Retinal pigment epithelial cell (primary cell): ENCODE measurements at places on chromosomes 7 and 10.

DNA sequence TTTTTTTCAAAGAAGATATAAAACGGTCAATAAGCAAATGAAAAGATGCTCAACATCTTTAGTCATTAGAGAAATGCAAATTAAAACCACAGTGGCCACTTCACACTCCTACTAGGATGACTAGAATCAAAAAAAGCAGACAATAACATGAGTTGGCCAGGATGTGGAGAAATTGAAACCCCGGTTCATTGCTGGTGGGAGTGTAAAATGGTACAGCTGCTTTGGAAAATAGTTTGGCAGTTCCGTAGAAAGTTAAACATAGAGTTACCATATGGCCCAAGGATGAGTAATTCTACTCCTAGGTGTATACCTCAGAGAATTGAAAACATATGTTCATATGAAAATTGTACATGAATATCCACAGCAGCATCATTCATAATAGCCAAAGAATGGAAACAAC is 573.3 kb downstream of the GALNT17 start:
- DNase-seq = no peak

GRCh38 chr7:157032128-157032527 is 21.7 kb upstream of the MNX1 start:
- DNase-seq = no peak

- no peak for DNase-seq
Measured at GRCh38 chr10:24791084-24791726, 67.5 kb upstream of the ARHGAP21 start.

GRCh38 chr10:1153805-1154351 is 97.7 kb downstream of the WDR37 start:
- no peak for DNase-seq

GRCh38 chr7:133947458-133948254 is 179.5 kb upstream of the LRGUK start:
- no peak for DNase-seq

DNA sequence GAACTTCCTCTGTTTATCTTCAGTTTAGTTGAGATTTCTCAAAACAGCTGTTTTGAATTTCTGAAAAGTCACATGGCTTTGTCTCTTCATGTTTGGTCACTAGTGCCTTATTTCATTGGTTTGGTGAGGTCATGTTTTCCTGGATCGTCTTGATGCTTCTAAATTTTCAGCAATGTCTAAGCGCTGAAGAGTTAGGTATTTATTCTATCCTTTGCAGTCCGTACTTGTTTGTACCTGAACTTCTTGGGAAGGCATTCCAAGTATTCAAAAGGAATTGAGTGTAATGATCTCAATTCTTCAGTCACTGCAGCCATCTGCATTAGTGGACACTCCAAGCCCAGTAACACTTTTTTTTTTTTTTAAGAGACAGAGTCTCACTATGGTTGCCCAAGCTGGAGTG is 67.7 kb downstream of the HERC4 start:
- DNase-seq = no peak

- DNase-seq = no peak
Measured at GRCh38 chr10:77973276-77973675, 46.7 kb upstream of the DLG5 start.

DNA sequence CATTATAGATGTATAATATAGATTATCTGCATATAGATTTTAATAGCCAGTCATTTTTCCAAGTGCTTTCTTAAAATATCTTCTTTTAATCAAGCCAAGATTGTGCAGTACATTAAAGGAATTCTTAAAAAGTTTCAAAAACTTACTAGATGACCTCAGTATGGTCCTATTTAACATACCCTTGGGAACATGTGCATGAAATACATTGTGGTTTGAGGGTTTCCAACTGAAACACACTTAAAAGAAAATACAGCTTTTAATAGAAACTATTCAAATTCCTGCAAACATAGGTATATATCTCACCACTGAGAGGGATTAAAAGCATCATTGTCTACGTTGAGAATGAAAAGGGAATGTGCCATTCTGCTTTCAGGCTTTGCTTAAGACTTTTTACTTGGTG is 364.9 kb downstream of the SUGCT start:
- DNase-seq = no peak

- DNase-seq = no peak
Measured at GRCh38 chr7:113202284-113202683, 83.9 kb upstream of the SMIM30 start.

DNA sequence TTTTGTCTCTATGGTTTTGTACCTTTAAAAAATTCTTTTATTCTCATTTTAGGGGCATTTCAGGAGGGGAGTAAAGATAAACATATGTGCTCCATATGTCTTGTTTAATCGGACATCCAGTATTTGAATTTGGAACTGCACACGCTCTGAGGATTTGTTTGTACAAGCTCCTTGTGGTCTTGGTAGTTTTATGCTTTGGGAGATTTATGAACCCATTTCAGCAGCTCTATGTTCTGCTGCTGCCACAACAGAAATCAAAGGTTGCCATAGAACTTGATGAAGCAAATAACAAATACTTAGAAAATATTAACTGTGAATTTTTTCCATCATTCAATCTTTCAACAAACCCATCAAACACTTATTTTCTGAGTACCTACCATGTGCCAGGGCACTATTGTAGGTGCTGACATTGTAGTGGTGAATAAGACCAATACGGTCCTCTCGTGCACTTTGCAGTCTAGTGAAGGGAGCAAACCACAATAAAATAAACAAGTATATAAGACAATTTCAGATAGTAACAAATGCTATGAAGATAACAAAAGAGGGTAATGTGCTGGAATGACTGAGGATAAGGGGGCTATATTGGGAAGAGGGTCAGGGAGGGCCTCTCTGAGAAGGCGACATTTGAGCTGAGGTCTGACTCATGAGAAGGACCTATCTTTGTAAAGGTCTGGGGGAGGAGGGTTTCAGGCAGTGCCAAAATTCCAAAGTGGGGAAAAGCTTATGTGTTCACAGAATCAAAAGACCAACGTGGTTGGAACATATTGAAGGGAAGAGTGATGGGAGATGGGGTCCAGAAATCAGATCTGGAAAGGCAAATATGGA is 30.4 kb downstream of the MYPN start:
- DNase-seq = no peak

DNA sequence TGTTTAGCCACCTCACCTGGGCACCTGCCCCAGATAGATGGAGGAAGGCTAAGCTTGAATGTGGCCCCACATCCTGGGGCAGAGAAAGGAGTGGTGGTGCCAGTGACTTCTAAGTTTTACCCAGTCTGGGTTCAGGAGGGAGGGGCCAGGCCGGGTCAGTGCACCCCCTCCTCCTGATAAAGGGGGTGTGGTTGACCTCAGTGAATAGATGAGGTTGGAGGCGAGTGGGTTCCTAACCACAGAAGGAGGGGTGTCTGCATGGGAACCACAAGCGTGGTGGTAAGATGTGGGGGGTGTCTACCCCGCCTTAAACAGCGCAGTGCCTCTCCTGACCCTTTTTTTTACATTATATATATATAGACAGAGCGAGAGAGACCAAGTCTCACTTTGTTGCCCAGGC is 105.3 kb upstream of the KCTD7 start:
- no peak for DNase-seq

GRCh38 chr7:110065121-110065520 is 1025.8 kb upstream of the LRRN3 start:
- DNase-seq = no peak

DNA sequence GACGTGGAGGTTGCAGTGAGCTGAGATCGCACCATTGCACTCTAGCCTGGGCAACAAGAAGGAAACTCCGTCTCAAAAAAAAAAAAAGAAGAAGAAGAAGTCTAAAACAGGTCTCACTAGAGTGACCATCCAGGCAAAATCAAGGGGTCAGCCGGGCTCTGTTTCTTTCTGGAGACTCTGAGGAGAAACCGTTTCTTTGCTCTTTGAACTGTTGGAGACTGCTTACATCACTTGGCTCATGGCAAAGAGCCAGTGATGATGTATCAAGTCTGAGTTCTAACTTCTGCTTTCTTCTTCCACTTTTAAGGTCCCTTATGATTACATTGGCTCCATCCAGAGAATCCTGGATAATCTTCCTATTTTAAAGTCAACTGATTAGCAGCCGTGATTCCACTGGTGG is 306.8 kb downstream of the WDR11 start:
- DNase-seq = no peak

GRCh38 chr7:70505468-70505867 is 626.5 kb upstream of the GALNT17 start:
- no peak for DNase-seq

- DNase-seq = no peak
Measured at GRCh38 chr10:15714847-15715246, 4.9 kb downstream of the ITGA8 start.

DNA sequence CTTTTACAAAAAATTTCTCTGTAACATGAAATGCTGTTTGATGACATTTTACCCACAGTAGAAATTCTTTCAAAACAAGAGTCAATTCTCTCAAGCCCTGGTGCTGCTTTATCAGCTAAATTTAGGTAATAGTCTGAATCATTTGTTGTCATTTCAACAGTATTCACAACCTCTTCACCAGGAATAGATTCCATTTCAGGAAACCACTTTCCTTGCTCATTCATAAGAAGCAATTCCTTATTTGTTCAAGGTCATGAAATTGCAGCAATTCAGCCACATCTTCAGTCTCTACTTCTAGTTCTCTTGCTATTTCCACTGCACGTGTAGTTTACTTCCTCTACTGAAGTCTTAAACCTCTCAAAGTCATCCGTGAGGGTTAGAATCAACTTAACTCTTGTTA is 14.1 kb downstream of the STAG3 start:
- no peak for DNase-seq

DNA sequence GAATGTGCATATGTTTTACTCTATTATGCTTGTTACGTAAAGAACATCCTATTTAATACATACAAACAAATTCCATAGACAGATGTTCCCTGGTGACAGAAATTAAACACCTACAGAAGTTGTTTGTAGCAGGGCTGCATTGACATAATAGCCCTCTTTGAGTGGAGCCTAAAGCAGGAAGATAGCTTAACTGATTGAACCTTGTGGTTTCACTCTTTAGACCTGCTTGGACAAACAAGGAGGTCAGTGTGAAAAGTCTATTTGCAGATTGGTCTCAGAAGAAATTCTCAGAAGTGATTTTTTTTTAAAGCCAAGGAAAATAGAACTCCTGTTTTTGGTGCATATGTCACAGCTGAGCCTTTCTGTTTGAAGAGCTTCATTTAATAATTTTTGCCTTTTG is 121.3 kb downstream of the PPP1R9A start:
- no peak for DNase-seq
